T-cell (primary cell): ENCODE measurements at places on chromosomes 13 and 19. TPM values are rescaled to one million over a fixed set of nuclear protein-coding genes. Genes with fewer than 3 reads are reported as not detected.

SH3GL1 gene
- total RNA-seq = 51.5 TPM

LGALS7 gene
- total RNA-seq = not detected

DNA sequence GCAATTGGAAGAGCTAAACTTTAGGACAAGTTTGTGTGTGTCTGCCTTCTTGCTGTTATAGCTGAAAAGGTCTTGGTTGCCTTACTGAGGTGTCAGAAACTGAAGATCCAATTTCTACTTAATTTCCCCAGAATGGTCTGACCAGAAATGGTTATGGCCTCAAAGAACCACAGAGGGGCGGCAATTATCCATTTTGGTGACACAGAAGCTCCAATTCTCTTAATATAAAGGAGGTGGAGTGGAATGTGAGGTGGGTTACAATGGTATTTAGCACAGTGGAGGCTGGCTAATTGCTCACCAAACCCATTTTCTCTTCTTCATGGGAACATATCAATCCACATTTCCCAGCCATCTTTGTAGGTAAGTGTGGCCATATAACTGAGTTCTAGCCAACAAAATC, 1157.2 kb downstream of the OLFM4 start:
- no peak for DNase-seq

DNA sequence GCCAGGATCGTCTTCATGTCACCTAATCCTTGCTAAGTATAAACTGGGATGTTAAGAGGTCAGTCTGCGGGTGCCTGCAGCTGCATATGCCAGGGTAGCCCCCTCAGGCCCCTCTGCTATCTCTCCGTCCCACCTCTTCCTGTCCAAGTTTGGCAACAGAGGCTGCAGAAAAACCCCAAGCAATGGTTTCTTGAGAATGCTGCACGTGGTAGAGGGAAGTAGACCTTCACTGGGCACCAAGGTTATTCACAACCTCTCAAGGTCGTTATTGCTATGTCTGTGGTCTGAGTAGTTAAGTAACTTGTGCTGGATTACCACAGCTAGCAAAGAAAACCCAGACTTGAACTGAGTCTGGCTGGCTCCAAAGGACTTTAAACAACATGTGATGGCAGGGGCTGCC, 77.9 kb upstream of the XPO4 start:
- no peak for DNase-seq

MARK4 gene
- total RNA-seq = 28.8 TPM

DNA sequence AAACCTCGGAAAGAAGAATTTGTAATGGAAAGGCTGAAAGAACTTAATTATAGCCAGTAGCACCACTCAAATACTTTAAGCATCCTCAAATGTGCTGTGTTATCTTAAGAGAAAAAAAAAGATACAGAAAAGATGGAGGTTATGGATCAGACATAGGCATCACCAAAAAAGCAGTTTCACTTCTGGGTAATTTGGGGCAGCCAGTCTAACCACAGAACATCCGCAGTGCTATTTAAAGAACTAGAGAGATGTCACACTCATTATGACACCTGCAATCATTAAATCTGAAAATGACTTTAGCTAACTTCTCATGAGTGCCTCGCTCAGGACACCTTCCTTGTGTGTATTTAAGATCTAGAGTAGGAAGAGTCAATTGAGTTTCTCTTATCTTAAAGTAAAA, 211.8 kb downstream of the RBM26 start:
- DNase-seq = peak; percentile 19

DNA sequence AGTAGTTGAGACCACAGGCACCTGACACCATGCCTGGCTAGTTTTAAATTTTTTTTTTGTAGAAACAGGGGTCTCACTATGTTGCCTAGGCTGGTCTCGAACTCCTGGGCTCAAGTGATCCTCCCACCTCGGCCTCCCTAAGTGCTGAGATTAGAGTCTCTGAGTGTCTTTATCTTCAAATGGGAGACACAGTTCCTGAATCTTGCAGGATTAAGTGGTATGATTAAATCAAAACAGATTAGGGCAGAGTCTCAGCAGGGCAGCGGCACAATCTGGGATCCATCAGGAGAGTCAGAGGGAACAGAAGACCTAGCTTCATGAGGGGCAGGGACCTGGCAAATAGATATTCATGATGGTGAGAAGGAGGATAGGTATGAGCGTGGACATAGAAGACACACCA, 953 bp downstream of the RLN3 start:
- no peak for DNase-seq

DNA sequence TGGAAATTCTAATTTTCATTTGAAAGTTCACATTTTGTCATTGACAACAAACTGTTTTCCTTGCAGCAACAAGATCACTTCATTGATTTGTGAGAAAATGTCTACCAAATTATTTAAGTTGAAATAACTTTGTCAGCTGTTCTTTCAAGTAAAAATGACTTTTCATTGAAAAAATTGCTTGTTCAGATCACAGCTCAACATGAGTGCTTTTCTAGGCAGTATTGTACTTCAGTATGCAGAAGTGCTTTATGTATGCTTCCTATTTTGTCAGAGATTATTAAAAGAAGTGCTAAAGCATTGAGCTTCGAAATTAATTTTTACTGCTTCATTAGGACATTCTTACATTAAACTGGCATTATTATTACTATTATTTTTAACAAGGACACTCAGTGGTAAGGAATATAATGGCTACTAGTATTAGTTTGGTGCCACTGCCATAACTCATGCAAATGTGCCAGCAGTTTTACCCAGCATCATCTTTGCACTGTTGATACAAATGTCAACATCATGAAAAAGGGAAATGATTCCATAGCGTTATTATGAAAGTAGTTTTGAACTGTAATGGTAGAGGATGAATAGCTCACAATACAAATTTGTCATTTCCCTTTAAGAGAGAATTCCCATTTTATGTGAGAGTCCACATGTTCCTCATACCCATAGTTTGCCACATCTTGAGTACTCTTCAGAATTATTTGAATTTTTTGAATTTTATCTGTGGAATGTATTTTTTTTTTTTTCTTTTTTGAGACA, 2.6 kb downstream of the BRCA2 start:
- DNase-seq = no peak
